Hair follicle dermal papilla cell (primary cell): ENCODE measurements at places on chromosomes 3 and 15. TPM values are rescaled to one million over a fixed set of nuclear protein-coding genes. Genes with fewer than 3 reads are reported as not detected.

Gene CIB2
- 4.7 and 5.6 TPM in 2 replicates for total RNA-seq

Gene AADACL2
- total RNA-seq, result not detected in 2 replicates

Gene PPIP5K1
- total RNA-seq, result 21.0 and 44.5 TPM in 2 replicates

Gene ST3GAL6
- 0.49 and 1.3 TPM in 2 replicates for total RNA-seq

Gene FLNB
- total RNA-seq, result 192 and 256 TPM in 2 replicates

Gene GNAT1
- total RNA-seq, result not detected in 2 replicates

Gene CLDN16
- not detected in 2 replicates for total RNA-seq

Gene PCYT1A
- 144 and 152 TPM in 2 replicates for total RNA-seq

Gene C3orf85
- not detected in 2 replicates for total RNA-seq

Gene GPR62
- total RNA-seq, result not detected in 2 replicates

Gene SLC22A14
- 0.16 and 0.49 TPM in 2 replicates for total RNA-seq

Gene LACTB
- total RNA-seq, result 17.2 and 22.1 TPM in 2 replicates

Gene CA12
- 46.1 and 72.9 TPM in 2 replicates for total RNA-seq

Gene HAPLN3
- 2.9 and 5.0 TPM in 2 replicates for total RNA-seq

Gene UCN2
- 2.6 and 2.9 TPM in 2 replicates for total RNA-seq

Gene REC114
- not detected in 2 replicates for total RNA-seq

Gene SERINC4
- under 0.01 and 0.12 TPM in 2 replicates for total RNA-seq

Gene BNIP2
- total RNA-seq, result 124 and 138 TPM in 2 replicates

Gene WDR93
- not detected in 2 replicates for total RNA-seq

Gene EXD1
- not detected in 2 replicates for total RNA-seq

Gene CLDN18
- under 0.01 TPM in 1 of 2 replicates, not detected in the other for total RNA-seq

Gene MESP1
- total RNA-seq, result 0.12 and 0.16 TPM in 2 replicates

Gene TARS3
- total RNA-seq, result 10.8 and 12.7 TPM in 2 replicates

Gene SSUH2
- total RNA-seq, result 0.16 TPM in 1 of 2 replicates, not detected in the other

Gene RASGRP1
- 0.24 and 0.32 TPM in 2 replicates for total RNA-seq

Gene TRPM1
- not detected in 2 replicates for total RNA-seq

Gene HRG
- total RNA-seq, result not detected in 2 replicates

Gene LTF
- total RNA-seq, result under 0.01 TPM in 1 of 2 replicates, not detected in the other
